C1 segment of cervical spinal cord (tissue), 14 donors: ENCODE measurements at places on chromosomes 6 and 20.

- no peak for DNase-seq
Observed at GRCh38 chr20:47662483-47663353, 122.6 kb downstream of the SULF2 start.

DNA sequence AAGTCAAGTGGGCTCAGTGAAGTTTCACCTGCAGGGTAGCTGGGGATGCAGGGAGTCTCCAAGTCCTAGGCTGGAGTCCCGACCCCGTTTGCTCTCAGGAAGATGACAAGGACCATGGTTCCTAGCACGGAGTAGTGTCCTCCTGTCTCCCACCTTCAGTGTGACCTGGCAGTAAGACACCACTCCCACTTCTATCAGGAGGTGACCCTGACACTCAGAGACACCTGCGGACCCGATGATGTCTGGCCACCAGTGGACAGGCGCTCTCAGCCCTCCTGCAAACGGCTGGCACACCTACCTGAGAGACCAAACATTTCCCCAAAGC is 1.1 kb downstream of the SOD2 start:
- peak; percentile 51 for DNase-seq

- DNase-seq = no peak
Observed at GRCh38 chr6:112237066-112237465, 17.3 kb downstream of the LAMA4 start.

- DNase-seq = no peak
Observed at GRCh38 chr6:158033751-158034702, 52.4 kb downstream of the SYNJ2 start.

DNA sequence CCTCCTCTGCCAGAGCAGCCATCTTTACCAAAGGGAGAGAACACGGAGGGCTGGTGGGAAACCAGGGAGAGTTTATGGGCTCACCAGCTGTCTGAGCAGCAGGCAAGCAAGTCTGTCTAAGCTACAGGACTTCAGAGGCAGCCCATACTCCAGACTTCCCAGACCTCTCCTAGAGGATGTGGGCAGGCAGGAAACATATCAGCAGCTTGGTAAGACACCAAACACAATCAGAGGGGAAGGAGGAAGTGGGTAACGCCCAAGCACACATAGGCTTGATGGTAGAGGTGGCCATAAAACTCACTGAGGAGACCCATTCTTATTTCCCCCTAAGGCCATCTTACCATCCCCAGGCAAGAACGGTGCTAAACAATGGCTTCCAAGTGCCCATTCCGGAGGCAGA is 143.1 kb upstream of the ARID1B start:
- no peak for DNase-seq

- no peak for DNase-seq
Observed at GRCh38 chr6:23672737-23673136, 453.3 kb upstream of the NRSN1 start.

- no peak for DNase-seq
Observed at GRCh38 chr6:52985228-52985627, 9.9 kb downstream of the GSTA4 start.

GRCh38 chr6:36132246-36132895 is 2.1 kb downstream of the MAPK13 start:
- no peak for DNase-seq

DNA sequence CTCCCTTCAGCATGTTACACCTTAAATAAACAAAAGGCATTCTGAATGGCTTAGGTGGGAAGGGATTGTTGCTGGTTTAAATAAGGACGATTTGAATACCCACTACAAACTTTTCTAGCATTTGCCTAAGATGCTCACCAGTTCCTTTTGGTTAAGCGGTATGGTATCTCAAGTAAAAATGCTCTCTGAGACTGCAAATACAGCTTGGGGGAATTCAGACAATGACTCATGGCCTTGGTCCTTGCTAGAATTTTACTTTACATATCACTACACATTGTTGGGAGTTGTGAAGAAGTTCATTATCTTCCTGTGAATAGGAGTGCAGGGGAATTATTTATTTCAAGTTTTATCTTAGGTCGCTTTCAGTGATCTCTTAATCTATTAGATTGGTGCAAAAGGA is 670.7 kb downstream of the UTRN start:
- no peak for DNase-seq

- no peak for DNase-seq
Observed at GRCh38 chr6:45533386-45533785, 155.7 kb upstream of the SUPT3H start.

DNA sequence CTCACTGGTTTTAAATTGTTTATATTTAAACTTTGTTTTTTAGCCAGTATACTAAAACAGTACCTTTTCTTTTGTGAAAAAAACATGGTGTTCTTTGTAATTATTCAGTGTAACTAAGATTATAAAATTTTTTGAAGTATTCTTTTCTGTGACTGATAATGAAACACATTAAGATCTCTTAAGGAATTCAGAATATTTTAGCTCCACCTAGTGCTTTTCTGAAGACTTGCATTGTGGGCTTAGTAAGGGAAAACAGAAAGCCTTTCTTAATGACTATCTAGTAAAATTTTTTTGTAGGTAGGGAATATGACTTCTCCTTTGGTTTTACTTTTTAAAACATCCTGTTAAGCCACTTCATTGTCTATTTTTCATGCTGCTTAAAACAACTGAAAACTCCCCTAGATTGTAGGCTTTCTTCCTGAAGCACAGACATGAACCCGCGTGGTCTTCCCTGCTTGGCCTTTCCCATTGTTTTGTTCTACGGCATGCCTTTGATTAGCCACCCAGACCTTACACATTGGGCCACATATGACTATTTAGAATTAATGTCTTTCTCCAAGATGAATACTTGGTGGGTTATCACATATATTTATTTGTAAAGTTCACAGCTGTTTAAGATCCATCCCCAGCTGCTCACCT is 72.1 kb downstream of the AFDN start:
- DNase-seq = no peak

DNA sequence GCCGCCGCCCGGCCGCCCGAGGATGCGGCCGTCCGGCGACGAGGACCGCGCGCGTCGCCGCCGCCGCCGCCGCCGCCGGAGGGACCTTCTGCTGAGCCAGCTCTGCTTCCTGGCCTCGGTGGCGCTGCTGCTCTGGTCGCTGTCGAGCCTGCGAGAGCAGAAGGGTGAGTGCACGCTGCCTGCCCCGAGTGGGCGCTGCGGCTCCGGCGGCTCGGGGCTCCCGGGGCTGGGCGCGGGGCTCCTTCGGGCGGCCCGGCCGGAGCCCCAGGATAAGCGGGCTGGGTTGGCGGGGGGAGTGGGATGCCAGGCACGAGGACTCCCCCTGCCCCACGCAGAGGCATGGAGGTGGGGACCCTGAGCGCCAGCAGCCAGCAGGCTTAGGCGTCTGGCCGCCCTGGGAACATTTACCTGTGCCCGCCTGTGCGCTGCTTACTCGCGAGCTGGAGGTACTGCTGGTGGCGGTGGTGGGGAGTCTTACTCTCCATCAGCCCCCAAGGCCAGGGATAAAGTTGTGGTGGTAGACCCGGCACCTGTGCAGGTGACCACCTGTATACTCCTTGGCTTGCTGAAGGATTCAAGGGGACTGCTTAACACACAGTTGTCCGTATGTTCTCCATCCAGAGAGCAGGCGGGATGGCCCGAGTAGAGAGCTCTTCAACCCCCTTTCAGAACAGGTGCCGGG is 520 bp downstream of the SLC24A3 start:
- no peak for DNase-seq

DNA sequence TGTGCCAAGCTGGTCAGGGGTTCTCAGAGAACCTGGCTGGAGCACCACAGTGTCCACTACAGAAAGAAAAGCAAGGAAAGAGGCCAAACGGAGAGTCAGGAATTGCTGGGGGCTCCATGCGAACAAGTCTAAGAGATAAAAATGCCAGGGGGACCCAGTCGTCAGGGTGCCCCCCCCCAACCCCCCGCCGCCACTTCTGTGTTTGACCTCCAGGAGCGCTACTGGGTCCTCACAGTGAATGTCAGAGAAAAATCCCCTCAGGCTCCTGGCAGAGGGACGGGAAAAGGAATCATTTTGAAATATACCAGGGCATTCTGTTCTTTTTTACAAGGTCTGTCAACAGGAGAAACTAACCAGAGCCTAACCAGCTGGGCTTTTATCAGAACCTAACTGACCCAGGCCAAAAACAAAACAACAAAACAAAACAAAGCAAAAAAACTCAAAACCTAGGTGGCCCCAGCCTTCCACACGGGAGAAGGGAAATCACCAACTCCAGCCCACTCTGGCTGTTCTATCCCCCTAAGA is 17.9 kb upstream of the NELFCD start:
- no peak for DNase-seq

- no peak for DNase-seq
Observed at GRCh38 chr6:593907-594212, 63.0 kb downstream of the HUS1B start.

DNA sequence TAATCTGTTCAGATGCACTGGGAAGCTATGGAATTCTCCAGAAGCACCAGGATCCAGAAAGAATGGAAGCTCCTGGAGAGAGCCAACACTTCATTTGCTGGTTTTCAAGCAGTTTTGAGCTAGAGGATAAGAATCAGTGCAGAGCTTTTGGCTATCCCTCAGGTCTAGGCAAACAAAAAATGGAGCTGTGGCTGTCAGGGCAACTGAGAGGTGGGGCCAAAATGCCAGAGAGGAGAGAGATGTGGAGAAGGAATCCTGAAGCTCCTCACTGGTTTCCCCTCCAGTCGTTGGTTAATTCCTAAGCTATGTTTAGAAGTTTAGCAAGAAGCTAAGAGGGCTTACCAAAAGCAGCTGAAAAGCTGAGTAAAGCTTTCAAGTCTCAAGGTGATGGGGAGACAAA is 294.2 kb upstream of the JARID2 start:
- DNase-seq = no peak

GRCh38 chr20:42313704-42314103 is 695.5 kb upstream of the CHD6 start:
- DNase-seq = no peak

- no peak for DNase-seq
Observed at GRCh38 chr20:914727-915498, 1.2 kb downstream of the ANGPT4 start.

- no peak for DNase-seq
Observed at GRCh38 chr6:114559419-114559818, 216.6 kb upstream of the HS3ST5 start.

DNA sequence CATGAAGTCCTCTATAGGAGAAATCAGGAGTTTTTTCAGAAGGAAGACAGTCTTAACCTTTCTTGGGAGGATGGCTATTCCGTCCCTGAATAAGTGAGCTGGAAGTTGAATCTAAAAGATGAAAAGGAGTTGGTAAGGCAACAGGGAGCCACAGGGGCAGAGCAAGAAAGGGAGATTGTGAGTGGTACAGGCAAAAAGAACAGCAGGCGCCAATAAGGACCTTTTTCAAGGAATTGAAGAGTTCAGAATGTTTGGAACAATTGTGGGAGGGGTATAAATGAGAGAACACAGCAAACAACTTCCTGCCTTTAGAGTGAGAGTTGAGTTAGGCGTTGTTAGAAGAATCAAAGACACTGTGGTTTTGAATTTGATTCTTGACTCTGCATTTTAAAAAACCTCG is 1003.7 kb downstream of the EPHA7 start:
- DNase-seq = no peak

GRCh38 chr20:35329435-35330139 is 37.4 kb upstream of the FAM83C start:
- no peak for DNase-seq

GRCh38 chr20:1204113-1204512 is 859 bp downstream of the C20orf202 start:
- DNase-seq = no peak

DNA sequence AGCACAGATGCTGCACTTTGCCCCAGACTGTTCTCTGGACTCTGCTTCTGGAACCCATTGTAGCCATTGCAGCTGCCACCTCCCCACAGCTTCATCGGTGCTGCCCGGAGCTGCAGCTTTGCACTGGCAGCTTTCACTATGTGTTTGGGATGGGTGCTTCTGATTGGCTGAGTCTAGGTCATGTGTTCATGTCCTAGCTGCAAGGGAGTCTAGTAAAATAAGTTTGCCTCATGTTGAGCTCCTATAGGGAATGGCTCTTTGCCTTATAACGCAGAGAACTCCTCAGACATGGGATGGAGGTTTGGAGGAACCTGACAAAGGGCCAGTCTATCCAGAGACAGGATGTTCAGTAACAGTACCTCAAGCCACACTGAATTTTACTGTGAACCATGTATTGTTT is 268.0 kb downstream of the BMP7 start:
- no peak for DNase-seq

DNA sequence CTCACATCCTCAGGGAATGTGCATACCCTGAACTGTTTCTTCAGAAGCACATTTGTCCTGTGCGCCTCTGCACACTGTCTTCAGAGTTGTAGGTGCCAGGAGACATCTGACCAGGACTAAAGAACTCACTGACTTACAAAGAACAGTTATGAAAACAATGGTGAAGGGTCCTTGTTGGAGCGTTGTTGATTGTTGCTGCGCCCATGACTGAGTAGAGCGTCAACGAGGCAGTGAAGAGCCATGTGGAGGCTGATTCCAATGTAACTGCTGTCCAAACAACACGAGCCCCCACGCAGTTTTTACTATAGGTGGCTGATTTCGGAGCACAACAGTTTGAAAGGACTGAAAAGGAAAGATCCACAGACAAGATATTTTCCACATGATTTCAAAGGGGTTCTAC is 380.3 kb downstream of the CDH26 start:
- no peak for DNase-seq

GRCh38 chr20:16104783-16105182 is 468.5 kb downstream of the KIF16B start:
- no peak for DNase-seq

DNA sequence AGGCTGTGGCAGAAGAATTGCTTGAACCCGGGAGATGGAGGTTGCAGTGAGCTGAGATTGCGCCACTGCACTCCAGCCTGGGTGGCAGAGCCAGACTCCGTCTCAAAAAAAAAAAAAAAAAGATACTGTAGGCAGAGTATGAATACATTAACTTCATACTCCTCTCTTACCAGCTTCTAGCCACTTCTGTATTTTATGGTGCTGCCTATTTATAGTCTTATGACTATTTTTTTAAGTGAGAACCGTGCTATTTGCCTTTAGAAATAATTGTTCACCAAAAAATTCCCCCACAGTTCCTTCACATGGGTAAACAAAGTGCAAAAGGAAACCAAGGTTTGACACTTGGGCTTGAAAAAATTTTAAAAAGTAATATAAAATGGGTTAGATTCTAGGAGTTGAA is 1.5 kb upstream of the SNRNP48 start:
- no peak for DNase-seq

- no peak for DNase-seq
Observed at GRCh38 chr6:158663625-158664165, 13.8 kb downstream of the SYTL3 start.
